SIG-M5 (cell line): ENCODE measurements at places on chromosomes 16 and 17.

GRCh38 chr17:48240562-48241130 lies 133.1 kb downstream of the SNX11 start:
- no peak for DNase-seq

DNA sequence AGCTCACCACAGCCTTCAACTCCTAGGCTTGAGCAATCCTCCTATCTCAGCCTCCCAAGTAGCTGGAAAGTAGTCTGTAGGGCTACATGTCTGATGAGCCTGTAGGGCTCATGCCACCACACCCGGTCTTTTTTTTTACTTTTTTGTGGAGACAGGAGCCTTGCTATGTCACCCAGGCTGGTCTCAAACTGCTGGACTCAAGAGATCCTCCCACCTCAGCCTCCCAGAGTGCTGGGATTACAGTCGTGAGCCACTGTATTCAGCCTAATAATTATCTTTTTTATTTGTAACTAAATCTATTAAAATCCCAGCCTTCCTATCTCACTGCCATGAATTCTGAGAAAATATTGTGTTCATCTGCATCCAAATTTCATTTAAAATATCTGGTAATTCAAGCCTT lies 15.1 kb downstream of the BRIP1 start:
- no peak for DNase-seq

- no peak for DNase-seq
Measured at GRCh38 chr16:67154578-67155294, 3.9 kb upstream of the B3GNT9 start.

DNA sequence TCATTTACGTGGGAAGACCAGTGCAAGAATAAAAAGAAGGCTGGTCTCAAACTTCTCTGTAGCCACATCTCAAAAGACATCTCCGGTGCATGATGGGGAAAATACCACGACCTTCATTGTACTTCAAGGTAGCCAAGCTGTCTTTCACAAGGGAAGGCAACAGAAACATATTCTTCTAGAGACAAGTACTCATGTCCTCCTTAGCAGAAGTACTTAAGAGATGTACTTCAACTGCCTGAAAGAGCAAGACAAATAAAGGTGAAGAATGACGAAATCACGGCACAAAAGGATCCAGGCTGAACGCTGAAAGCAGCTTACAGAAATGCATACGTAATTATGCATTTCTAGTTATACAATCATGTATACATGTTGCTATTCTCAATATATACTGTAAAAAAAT lies 124.1 kb upstream of the RCVRN start:
- no peak for DNase-seq

DNA sequence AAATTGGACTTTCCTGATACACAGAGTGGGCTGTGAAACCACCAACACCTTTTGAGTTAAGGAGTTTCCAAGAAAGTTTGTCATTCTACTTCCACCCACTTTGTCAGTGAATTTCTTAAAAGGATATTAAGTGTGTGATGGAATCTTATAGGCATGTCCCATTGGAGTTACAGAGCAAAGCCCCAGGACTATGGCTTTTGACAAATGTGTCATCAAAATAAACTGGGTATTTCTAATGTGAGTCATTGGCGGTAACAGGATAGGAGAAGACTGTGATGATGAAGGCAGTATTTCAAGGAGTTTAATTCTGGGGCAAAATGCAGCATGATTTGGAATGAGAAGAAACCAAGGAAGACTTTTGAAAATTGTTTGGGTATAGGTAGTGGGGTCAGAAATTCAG lies 1013.8 kb upstream of the EEF2KMT start:
- no peak for DNase-seq

GRCh38 chr16:70576431-70577255 lies 53.0 kb downstream of the SF3B3 start:
- no peak for DNase-seq

DNA sequence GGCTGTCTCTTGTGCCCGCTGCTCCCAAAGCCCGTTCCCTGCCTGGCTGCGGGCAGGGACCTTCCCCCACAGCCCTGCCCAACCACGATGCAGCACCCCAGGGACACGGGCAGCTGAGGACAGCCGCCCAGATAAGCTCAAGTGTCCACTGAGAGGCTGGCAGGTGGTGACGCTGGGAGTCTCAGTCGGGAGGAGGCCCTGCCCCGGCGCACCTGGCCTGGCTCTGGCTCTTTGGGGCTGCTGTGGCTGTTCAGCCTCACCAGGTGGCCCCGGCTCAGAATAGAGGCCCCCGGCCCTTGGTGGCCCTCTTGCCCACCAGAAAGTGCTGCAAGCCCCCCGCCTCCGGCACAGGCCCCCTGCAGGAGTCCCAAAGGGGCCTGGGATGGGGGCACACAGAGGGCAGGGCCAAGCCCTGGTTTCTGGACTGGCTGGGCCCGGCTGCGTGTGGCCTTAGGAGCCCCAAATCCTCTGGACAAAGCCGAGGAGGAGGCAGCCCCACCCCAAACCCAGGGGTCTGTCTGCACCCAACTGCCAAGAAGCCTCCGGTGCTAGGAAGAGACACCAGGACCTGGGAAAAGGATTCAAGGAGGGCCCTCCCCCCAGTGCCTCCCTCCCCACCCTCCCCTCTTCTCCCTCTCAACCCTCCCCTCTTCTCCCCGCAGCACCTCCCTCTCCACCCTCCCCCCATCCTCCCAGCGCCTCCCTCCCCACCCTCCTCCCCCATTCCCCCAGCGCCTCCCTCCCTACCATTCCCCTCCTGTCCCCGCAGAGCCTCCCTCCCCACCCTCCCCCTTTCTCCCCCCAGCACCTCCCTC lies 5.3 kb downstream of the NTHL1 start:
- no peak for DNase-seq

- DNase-seq: no peak
Measured at GRCh38 chr17:81432941-81433340, 37.7 kb downstream of the BAHCC1 start.

GRCh38 chr16:23505671-23506605 lies 4.4 kb downstream of the GGA2 start:
- DNase-seq: no peak

DNA sequence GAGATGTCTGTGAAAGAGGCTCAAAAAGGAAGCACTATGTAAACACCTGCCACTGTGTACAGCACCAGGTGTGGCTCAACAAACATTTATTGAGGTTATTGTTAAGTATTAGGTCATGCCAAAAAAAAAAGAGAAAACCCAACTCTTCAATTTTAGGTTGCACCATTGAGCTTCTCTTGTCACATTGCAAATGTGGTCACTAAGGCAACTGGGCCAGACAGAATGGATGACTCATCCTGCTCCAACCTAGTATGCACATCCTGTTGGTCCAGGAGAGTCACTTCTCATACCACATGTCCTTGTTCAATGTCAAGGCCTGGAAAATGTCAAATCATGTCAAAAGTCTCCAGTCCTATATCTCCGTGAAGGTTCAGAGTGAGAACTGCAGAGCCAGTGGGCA lies 25.0 kb downstream of the HOXB1 start:
- no peak for DNase-seq

- DNase-seq: no peak
Measured at GRCh38 chr17:7903154-7904103, 12.7 kb downstream of the RNF227 start.

- no peak for DNase-seq
Measured at GRCh38 chr17:17781591-17782496, 54.9 kb downstream of the SREBF1 start.

- DNase-seq: no peak
Measured at GRCh38 chr16:4410335-4411075, 5.9 kb downstream of the CORO7 start.

GRCh38 chr17:47240806-47241205 lies 12.8 kb upstream of the ITGB3 start:
- DNase-seq: no peak

DNA sequence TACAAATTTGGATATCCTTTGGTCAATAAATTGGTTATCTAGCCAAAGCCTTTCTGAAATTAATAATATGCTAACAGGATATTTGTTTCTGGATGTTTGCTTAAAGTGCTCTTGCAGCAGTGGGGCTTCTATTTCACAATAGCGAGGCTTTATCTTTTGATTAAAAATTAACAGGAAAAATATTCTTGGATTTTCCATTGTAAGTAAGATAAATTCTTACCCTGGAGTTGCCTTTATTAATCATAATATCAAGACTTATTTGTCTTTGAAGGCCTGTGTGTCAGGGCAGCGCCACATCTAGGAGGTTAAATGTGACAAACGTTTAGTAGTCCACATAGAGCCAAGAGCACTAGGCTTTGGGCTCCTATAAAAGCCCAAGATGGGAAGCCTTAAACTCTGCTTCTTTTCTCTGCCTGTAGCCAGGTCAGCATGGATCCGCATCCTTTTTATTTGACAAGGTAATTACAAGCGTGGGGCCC lies 5.3 kb downstream of the TMEM97 start:
- no peak for DNase-seq
